ENCODE measurements at places on chromosomes 1 and 21. TPM values are rescaled to one million over a fixed set of nuclear protein-coding genes. Genes with fewer than 3 reads are reported as not detected.

DNA sequence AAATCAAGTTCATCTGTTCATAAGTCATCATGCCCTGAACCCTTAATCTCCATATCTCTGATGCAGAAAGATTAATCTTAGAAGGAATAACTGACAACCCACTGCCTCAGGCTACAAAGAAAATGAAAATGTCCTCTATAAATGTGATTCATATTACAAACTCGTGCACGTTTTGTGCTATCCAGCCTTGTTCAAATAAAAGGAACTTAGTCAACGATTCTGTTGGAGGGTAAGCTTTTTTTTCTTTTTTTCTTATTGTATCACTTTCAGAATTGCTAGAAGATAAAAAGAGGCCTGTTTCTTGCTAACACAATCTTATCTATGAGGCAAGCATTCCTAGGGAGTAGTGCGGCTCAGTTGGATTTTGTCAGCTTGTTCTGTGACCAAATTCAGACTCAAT lies 228.4 kb downstream of the TM2D1 start:
- DNase-seq = no peak
- H3K36me3 ChIP-seq = no peaks in the 10 kb centered on the region
- H3K4me3 ChIP-seq = no peak overlapping the region
- no peaks in the 10 kb centered on the region for H3K4me1 ChIP-seq

GRCh38 chr1:11600836-11601235 lies 53.4 kb downstream of the FBXO2 start:
- H3K4me1 ChIP-seq = no peaks in the 10 kb centered on the region
- no peak for DNase-seq
- H3K4me3 ChIP-seq = no peak overlapping the region
- no peaks in the 10 kb centered on the region for H3K27me3 ChIP-seq
- H3K36me3 ChIP-seq = no peaks in the 10 kb centered on the region

DNA sequence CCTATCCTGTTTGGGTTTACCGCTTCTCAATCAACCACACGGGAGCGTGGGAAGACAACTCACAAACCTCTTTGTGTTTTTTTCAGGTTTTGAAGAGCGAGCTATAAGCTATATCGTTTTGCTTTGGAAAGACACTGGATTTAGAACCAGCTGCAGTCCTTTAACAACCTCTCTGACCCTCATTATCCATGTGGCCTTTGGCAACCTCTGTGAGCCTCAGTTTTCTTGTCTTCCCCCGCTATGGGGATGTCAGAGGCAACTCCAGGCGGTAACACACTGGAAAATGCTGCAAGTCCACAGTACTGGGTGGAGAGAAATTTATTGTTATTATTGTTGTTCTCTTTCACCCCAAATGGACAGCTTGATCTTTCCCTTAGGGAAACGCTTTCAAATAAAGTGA lies 100.0 kb downstream of the ETS2 start:
- no peaks in the 10 kb centered on the region for H3K27me3 ChIP-seq
- peaks cover 2% of the 10 kb centered on the region for H3K4me1 ChIP-seq
- H3K4me3 ChIP-seq = no peak overlapping the region
- H3K27ac ChIP-seq = no peak overlapping the region

DNA sequence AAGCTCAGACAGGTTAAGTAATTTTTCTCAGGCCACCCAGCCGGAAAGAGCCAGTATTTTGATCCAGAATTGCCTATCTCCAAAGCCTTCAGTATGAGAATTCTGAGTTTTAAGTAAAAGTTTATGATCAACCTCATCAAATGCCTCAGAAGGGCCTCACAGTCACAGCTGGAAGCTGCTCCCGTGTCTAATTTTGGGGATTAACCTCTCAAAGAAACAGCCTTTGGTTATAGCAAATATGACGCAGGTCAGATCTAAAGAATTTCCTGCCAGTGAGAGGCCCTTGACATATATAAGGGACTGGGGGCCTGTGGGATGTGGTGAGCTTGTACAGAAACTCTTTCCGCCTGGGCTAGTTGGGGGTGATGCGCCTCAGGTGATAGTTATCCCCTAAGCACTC lies 2.3 kb downstream of the EXTL1 start:
- no peak overlapping the region for H3K4me3 ChIP-seq
- DNase-seq = no peak
- peaks cover 5% of the 10 kb centered on the region for H3K27me3 ChIP-seq
- H3K4me1 ChIP-seq = peaks cover 15% of the 10 kb centered on the region
- H3K36me3 ChIP-seq = no peaks in the 10 kb centered on the region

- peak overlapping the region; percentile 82 for H3K27ac ChIP-seq
- no peaks in the 10 kb centered on the region for H3K27me3 ChIP-seq
- H3K36me3 ChIP-seq = peaks cover 26% of the 10 kb centered on the region
These were observed 687 bp downstream of the PRKAB2 start for GRCh38 chr1:147171399-147172167.

NBPF14 gene
- total RNA-seq = 29.8 TPM

CD53 gene
- 161 TPM for total RNA-seq

MORN1 gene
- 8.0 TPM for total RNA-seq
